Tibial artery (tissue), 4 donors: ENCODE measurements at places on chromosomes 7 and 10.
A peak's percentile ranks its signal among the peaks of the same experiment; 100 is the strongest.

- no peak overlapping the region for H3K27ac ChIP-seq
- no peak overlapping the region for H3K4me3 ChIP-seq
- H3K27me3 ChIP-seq: no peaks in the 10 kb centered on the region
- no peaks in the 10 kb centered on the region for H3K4me1 ChIP-seq
- no peak for DNase-seq
- H3K36me3 ChIP-seq: no peaks in the 10 kb centered on the region
Observed at GRCh38 chr7:43559946-43560335, 23.0 kb upstream of the STK17A start.

DNA sequence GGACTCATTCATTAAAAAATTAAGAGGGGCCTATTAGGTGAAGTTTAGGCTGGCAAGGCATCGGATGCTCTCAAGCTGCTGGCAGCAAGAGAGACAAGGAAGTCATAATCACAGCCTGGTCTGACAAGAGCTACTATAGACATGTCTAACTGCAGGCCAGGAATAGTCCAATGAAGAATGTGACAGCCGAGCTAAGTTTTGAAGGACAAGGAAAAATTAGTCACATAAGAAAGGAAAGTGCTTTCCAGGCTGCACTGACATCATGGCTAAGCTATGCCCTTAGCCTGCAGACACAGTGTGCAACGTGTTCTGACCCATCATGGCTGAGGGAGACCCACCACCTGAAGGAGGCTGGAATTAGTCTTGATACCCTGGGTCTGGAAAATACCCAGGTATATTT, 281.1 kb downstream of the PLXNA4 start:
- no peaks in the 10 kb centered on the region for H3K4me1 ChIP-seq
- no peak for DNase-seq
- no peak overlapping the region for H3K27ac ChIP-seq

GRCh38 chr7:151684408-151685175, 164.9 kb upstream of the RHEB start:
- no peaks in the 10 kb centered on the region for H3K36me3 ChIP-seq
- peak; percentile 57 for DNase-seq
- H3K27ac ChIP-seq: no peak overlapping the region
- H3K27me3 ChIP-seq: no peaks in the 10 kb centered on the region
- no peak overlapping the region for H3K4me3 ChIP-seq

DNA sequence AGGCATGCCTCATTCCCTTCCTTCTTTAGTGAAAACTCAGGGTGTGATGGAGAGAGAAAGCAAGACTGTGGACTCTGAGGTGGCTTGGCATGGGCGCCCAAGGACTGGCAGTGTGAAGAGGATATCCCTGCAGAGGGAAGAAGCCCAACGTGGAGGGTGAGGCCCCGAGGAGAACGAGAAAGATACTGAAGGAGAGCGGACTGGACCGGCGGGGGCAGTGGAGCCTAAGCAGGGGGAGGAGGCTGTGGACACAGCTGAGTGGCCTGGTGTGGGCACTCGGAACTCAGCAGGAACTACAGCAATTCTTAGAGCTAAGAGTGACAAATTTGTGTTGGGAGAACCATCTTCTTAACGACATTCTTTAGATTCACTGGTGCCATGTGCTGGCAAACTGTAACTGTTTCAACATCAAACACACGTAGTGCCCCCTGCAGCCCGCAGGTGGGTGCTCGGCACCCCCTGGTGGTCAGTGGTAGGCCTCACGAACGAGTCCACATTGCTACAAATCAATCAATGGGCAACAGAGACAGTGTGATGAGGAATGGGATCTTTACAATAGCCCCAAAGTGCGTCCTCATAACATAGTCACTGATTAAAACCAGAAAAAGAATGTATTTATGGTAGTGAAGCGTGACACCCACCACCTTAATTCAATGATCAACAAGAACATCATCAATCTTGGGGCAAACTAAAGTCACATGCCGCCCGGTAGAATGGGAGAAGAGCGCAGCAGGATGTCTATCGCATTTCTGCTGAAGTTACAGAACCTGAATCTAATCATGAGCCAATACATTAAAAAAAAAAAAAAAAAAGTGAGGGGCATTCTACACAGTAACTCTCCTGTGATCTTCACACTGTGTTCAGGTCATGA, 2.0 kb upstream of the SFTPA1 start:
- no peak overlapping the region for H3K4me3 ChIP-seq
- H3K27ac ChIP-seq: no peak overlapping the region
- no peak for DNase-seq
- H3K36me3 ChIP-seq: no peaks in the 10 kb centered on the region
- H3K4me1 ChIP-seq: no peaks in the 10 kb centered on the region

DNA sequence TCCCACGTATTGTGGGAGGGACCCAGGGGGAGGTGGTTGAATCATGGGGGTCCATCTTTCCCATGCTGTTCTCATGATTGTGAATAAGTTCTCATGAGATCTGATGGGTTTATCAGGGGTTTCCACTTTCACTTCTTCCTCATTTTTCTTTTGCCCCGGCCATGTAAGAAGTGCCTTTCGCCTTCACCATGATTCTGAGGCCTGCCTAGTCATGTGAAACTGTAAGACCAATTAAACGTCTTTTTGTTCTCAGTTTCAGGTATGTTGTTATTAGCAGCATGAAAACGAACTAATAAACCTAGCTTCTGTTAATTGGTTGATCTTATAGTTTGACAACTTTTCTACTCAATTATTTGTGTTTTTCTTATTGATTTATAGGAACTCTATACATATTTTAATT, 206.3 kb downstream of the NXPH1 start:
- no peak for DNase-seq
- no peak overlapping the region for H3K27ac ChIP-seq
- H3K4me3 ChIP-seq: no peak overlapping the region
- no peaks in the 10 kb centered on the region for H3K4me1 ChIP-seq
- H3K27me3 ChIP-seq: no peaks in the 10 kb centered on the region

DNA sequence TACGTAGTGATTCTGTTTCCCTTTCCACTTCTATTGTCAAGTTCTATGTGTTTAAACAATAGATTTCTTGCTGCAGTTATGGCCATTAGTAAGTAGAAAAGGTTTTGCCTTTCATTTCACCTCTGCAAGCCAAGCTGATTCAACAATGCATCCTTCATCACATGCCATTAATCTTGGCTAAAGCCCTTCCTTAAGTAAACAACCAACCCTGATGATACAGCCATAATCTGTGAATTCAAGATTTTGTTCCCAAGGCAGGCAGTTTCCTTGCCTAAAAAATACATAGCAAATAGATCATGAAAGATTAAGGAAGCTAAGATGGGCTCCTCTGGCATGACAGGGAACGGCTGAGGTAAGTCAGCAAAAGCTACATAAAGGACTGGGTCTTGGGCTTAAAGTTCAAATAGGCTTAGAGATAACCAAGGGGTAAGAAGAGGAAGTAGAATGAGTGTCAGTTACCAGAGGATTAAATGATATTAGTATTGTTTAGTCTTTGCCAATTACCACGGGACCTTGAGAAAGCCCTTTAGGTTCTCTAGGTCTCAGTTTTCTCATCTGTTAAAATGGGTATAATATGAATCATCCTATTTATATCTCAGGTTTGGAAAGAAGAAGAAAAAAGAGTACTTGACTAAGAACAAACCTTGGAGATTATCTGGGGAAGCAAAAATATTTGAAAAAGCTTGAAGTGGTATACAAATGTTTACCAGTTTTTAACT, 35.9 kb upstream of the ANK3 start:
- DNase-seq: no peak
- H3K27ac ChIP-seq: no peak overlapping the region
- no peaks in the 10 kb centered on the region for H3K27me3 ChIP-seq
- no peak overlapping the region for H3K4me3 ChIP-seq

- no peaks in the 10 kb centered on the region for H3K36me3 ChIP-seq
- no peaks in the 10 kb centered on the region for H3K27me3 ChIP-seq
- H3K27ac ChIP-seq: no peak overlapping the region
- H3K4me1 ChIP-seq: no peaks in the 10 kb centered on the region
- H3K4me3 ChIP-seq: no peak overlapping the region
Observed at GRCh38 chr7:14073988-14074387, 84.5 kb upstream of the ETV1 start.

DNA sequence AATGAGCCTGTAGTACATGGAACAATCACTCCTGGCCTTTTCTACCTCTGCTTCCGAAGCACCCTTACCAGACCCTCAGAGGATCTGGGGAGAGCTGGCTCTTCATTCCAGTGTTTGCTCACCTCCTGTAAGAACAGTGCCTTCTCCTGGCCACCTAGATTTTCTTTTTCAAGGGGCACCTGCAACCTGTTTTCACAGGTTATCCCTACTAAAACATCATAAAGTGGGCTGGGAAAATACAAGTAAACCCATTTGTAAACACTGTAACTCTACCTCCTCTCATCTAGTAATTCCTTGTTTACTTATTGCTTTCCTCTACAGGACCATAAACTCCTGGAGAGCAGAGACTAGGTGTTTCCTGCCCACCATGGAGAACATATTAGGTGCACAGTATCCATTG, 1.1 kb downstream of the PIK3AP1 start:
- H3K4me3 ChIP-seq: peak overlapping the region; percentile 44
- no peak overlapping the region for H3K27ac ChIP-seq
- H3K27me3 ChIP-seq: peaks cover 41% of the 10 kb centered on the region
- peaks cover 14% of the 10 kb centered on the region for H3K4me1 ChIP-seq
